CD4-positive, alpha-beta T cell treated with Interleukin-6 for 4 hours (primary cell): ENCODE measurements at places on chromosomes 3 and 15.

DNA sequence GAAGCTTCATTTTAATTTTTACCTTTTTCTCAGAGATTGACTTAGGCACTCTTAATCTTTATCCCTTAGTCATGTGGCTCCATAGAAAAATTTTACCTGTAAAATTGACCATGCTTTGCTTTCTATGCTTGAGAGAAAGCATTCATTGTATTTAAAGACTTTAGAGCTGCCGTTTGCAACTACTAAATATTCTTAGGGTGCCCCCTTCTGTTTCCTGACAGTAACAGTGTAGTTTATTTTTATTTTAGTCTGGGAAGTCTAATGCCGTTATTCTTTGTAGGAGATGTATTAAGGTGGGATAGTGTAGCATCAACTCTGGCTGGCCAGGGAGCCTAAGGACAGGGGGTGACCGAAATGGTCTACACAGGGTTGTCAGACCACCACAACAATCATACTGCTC lies 84.5 kb upstream of the SYNPR start:
- DNase-seq = no peak

DNA sequence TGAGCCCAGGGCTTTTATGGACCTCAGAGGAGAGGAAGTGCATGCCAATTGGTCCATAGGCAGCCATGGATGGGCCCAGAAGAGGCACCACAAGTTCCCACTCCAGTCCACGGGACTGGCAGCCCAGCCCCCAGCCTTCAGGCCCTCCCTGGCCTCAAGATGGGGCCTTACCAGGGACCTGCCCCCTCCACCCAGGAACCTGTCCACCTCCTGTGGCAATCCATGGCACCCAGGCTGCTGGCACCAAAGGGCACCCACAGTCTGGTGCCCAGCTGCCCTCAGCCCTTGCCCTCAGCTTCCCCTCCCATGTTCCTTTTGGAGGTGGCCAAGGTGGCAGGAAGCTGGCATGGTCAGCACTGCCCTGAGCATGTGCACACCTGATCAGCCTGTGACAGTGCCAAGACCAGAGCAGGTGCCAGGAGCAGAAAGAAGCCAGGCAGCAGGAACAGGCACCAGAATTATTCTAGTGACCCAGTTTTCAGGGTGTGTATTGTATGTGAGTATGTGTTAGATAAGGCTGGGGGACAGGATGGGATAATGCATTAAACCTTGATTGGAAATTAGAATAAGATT lies 415.0 kb downstream of the NTRK3 start:
- no peak for DNase-seq

DNA sequence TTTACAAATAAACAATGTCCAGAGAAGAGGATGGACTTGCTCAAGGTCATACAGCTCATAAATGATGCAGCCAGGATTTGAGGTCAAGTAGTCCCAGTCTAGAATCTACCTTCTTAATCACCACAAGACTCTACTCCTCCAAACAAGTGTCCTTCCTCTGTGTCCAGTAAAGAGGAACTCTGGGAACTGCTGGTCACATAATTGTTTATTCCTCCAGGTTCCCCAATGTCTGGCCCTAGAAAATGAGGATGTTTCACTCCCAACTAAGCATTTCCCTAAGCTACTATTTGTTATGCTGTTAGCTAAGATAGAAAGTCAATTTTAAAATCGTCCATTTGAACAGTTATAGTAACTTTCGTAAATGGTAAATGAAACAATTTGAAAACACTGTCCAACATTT lies 192.4 kb downstream of the FHIT start:
- DNase-seq = no peak

GRCh38 chr15:73357999-73358665 lies 10.6 kb downstream of the HCN4 start:
- no peak for DNase-seq

DNA sequence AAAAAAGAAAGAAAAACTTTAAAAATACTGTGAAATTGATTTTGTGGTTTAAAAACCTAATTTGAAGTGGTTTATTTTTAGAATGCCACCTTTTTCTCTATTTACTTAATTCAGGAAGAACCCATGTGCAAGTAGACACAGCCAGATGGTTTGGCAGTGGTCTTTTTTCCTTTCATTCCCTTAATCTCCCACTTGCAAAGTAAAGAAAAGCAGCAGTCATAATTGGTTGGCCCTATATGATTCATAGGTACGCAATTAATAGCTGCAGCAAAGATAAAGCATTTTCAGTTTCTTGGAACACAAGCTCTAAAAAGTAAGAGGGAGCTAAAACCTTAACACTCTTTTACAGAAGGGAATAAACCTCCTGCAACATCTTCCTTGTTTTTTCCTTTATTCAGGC lies 115.3 kb downstream of the MECOM start:
- DNase-seq = no peak

GRCh38 chr3:109337393-109337792 lies at the start of gene DPPA4:
Gene DPPA4 (minus strand): TSS chr3:109337546. CDS start chr3:109337517, 29 bp downstream.
- no peak for DNase-seq

GRCh38 chr3:96000966-96001365 lies 813.4 kb upstream of the EPHA6 start:
- DNase-seq = no peak

- no peak for DNase-seq
Observed at GRCh38 chr3:114714957-114715460, 421.2 kb downstream of the TIGIT start.

DNA sequence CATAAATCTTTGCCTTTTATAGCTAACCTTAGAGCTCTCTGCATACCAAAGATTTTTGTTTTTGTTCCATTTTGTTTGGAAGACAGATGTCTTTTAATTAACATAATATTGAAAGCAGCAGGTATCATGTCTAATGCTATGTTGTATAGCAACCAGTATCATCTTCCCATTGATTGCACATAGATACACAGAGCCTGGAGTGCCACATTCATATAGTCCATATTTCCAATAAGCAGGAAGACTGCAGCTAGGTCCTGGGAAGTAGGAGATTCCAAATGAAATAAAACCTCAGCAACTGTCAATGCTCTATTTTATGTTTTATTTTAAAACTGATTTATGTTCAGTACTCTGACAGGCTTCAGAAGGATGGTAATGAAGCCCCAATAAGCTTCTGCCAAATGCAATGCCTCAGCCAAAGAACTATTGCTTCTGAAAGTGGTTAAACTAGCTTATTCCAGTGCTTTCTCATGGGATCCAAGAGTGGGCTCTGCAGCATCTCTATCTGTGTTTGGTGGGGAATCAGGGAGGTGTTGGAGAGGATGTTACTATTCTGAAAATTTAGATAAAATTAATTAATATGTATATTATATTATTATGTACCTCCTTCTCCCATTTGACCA lies 6.5 kb upstream of the KCNMB2 start:
- no peak for DNase-seq

DNA sequence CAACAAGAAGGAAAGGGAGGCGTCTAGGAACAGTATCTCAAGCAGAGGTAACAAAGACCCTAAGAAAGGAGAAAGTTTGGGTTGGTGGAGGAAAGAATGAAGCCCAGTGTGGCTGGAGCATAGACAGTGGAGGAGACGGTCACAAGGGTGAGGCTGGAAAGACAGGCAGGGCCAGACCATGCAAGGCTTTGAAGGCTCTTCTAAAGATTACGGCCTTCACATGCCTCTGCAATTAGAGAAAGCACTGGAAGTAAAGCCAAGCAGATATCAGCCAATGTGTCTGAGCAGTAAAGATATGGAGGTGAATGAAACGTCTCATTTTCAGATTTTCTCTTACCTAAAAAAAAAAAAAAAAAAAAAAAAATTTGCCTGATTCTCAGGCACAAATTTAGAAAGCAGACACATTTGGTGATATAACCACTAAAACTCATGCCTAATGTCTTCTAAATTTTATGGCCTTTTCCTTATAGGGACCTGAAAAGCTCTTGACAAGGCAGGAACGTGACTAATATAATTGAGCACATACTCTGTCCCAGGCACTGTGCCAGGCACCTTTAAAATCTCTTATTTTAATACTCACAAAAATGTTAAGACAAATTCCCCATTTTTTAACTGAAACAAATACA lies 184.1 kb downstream of the MECOM start:
- no peak for DNase-seq

DNA sequence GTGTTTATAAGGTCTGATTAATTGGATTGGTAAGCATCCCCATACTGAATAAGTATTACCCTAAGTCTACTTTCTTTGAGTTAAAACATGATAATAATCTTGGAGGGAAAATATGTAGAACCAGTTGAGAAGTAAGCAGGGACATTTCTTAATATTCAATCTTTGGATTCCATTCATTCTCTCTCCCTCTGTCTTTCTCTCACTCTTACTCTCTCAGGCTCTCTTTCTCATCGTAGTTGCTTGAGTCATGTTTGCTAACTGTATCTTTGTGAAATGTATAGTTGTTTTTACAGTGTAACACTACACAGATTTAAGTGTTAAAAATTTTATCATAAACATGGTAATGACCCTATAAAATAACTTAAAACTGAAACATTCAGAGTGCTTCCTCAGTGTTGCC lies 163.8 kb downstream of the RSRC1 start:
- no peak for DNase-seq

- no peak for DNase-seq
Observed at GRCh38 chr3:54570008-54570407, 357.9 kb downstream of the LRTM1 start.

DNA sequence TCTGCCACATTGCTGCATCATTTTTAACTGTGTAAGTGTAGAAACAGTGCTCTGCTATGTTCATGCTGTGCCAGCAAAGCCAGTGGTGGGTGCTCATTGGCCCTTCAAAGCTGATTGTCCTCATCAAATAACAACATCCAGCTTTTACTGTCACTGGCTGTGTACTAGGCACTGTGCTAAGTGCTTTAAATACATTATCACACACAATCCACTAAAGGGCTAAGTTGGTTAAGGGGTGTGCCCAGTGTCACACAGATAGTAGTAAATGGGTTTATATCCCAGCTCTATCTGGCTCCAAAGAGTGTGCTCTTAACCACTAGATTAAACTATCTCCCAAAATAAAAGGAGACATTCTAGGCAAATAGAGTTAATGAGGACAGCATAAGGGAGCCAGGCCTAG lies 7.7 kb downstream of the TUBGCP4 start:
- DNase-seq = no peak

DNA sequence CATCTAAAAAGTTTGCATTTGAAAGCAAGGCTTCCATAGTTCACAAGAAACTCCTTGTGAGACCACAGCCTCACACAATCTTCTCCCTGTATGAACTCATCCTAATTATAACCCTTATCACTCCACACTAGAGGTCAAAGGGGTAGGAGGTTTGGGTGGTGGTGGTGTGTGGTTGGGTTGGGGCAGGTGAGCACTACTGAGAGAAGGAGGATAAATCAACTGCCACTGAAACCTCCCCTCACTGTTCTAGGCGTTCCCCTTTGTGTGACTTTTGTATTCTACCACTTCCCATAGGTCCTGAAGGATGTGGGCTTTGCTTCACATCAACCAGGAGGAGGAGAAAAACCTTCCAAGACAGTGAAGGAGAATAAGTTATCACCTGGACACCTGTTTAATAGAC lies 6.4 kb upstream of the AGBL1 start:
- DNase-seq = no peak

DNA sequence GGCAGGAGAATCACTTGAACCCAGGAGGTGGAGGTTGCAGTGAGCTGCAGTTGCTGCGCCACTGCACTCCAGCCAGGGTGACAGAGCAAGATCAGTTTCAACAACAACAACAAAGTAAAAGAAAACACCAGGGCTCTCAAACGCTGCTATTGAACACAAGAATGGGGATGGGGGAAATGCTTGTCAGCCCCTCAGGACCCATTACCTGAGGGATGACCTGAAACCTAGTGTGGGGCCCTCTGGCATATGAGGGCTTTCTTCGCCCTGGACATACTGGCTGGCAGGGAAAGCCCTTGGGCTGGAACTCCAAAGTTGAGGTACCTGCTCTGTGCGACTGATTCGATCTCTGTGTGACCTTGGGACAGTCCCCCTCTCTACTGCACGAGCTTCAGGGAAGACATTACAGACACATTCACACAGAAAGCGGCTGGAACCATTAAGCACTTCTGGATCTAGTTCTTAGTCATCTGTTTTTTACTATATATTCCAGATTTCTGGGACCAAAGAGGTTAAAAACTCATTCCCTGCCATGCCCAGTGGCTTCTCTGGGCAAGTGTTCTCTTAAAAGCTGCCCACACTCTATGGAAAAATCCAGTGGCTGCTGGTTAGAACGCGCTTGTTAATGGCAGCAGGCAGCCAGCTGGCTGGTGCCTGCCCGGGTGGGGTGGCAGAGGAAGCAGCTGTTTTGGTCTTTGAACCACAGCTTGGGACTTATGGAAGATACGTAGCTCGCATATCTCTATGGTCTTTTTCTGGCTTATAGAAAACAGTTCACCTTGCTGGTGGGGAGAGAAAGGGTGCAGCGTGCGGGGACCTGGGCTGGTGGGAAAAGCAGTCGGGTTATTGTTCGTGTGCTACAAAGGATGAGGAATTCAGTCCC lies 57.2 kb downstream of the ATP1B3 start:
- no peak for DNase-seq

GRCh38 chr3:126259411-126260391 lies 79.3 kb upstream of the ALDH1L1 start:
- no peak for DNase-seq

GRCh38 chr15:98513428-98513986 lies 134.8 kb upstream of the IGF1R start:
- DNase-seq = no peak

- DNase-seq = no peak
Observed at GRCh38 chr15:35141743-35142471, 56.8 kb upstream of the NANOGP8 start.

GRCh38 chr15:83871808-83872559 lies 218.1 kb downstream of the ADAMTSL3 start:
- DNase-seq = no peak

GRCh38 chr15:39462691-39463090 lies 118.2 kb upstream of the THBS1 start:
- no peak for DNase-seq
